ENCODE measurements at places on chromosomes 13 and 19.

- peak; percentile 75 for DNase-seq
Measured at GRCh38 chr19:56839652-56840450, 675 bp downstream of the PEG3 start.

DNA sequence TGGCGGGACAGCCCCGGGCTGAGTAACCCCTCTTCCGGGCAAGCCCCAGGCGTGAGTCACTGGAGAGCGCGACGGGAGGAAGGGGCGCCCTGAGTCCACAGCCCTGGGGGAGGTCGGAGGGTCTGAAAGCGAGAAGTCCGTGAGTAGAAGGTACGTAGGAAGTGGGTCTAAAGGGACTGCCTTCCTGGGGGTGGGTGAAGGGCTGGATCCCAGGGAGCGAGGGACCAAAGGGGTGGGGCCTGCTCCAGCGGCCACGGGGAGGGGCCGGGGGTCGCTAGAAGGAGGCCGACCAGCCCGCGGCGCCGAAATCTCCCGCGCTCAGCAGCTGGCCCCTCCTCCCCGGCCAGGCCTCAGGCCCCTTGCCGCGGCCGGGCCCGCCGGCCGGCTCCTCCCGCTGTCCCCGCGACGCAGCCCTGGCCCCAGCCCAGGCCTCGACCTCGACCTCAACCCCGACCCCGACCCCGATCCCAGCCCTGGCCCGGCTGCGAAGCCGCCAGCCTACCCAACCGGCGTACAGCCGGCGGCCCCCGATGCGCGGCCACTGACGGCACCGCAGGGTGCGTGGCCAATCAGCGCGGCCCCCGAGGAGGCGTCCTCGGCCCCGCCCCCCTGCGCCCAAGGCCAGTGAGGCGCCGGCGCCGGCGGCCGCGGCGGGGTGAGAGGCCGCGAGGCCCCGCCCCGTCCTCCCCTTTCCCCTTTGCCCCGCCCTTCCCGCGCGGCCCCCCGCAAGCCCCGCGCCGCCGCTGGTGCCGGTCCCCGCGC lies 22.6 kb downstream of the IPO5 start:
- DNase-seq = peak; percentile 88

DNA sequence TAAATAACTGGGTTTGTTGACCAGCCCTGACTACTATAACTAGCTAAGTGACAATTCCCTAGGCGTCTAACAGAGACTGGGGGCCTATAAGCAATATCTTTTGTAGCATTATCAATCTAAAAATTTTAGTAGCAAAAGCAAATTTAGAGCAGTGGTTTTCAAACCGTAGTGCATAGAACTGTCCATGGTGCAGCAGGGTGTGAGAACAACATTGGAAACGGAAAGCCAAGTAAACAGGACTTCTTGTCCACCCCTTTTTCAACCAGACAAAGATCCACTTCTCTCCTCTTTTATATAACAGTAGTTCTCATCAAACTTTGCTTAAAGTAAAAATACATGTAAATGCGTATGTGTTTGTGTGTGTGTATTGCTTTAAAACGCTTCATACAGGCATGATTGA lies 1099.1 kb upstream of the ATXN8OS start:
- DNase-seq = no peak

GRCh38 chr13:112818040-112818697 lies 128.3 kb downstream of the ATP11A start:
- DNase-seq = no peak

GRCh38 chr13:37144661-37145060 lies 39.2 kb upstream of the CSNK1A1L start:
- DNase-seq = no peak

GRCh38 chr13:20188667-20189553 lies 3.8 kb downstream of the GJB2 start:
- no peak for DNase-seq

GRCh38 chr13:51955281-51955771 lies 55.9 kb downstream of the ATP7B start:
- no peak for DNase-seq

DNA sequence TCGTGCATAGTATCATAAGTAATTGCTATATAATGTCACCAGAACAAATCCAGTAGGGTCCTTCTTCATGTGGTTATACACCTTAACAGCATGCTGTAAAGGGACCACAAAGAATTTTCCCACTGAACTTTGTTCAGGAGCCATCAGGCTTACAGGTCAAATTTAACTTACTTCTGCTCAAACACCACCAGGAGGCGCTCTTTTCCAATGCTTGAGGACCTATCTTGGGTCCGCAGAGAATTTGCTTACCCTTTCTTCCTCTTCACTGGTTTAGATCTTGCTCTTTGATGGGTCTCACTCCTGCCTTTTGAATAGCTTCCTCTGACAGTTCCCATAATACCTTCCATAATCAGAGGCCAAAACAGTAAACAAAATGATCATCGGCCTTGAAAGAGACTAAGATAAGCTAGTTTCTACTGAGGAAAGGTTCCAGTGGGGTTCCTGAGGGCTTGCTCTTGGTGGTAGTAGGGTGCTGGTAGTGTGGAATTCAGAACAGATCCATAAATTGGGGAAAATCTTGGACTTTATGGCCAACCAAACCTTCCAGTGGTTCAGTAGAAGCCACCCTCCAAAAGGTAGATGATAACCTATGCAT lies 37.4 kb downstream of the SCGB2B2 start:
- no peak for DNase-seq

DNA sequence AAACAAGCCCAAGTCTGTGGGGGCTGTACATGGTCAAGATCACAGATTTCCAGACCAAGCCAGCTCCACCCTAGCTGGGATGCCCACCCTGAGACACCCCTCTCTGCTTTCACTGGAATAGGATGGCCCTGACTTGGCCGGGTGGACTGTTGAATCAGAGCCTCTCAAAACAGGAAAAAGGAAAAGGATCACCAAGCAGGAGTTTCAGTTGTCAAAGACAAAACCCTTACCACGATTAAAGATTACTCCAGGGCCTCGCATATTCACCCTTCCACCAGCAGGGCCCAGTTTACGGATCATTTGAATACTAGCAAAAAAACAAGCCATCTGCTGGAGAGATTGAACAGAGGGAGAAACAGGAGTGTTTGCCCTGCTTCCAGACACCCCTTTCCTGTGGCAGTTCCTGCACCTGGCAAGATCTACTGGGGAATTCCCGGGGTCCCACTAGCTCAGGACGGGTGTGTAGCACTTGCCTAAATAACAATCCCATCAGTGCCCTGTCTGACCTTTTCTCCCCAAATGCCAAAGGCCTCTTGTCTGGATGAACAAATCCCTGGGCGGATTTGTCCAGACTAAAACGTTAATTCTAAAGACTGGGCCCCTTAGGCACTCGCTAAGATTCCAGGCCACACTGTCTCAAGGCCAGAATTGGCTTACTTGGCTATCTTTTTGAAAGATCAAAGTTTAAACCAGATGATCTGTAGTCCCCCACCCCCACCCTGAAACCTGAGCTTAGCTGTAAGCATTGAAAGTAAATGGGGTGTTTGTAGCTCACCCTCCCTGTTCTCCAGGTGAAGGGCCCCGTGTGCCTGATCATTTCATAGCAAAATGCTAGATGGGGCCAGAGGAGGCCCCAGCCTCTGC lies 38.4 kb downstream of the ACTN4 start:
- no peak for DNase-seq

- DNase-seq = no peak
Measured at GRCh38 chr13:41658057-41658661, 200.8 kb downstream of the RGCC start.

- no peak for DNase-seq
Measured at GRCh38 chr19:40278361-40279035, 6.6 kb downstream of the AKT2 start.

GRCh38 chr19:45762870-45763631 lies 6.0 kb downstream of the SIX5 start:
- DNase-seq = no peak

DNA sequence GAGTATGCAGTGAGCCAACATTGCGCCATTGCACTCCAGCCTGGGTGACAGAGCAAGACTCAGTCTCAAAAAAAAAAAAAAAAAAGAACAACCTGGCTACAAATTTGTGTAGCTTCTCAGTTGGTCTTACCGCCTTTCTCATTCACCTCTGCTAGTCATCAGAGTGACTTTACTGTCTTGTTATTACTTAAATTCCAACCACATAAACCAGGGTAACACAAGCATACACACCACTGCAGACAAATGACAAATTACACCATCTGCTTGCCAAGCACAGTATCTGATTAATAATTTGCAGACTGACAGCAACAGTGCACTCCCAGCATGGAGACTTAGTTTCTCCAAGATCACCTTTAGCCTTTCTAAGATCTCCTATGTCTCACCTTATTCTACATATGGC lies 11.0 kb downstream of the ZNF14 start:
- no peak for DNase-seq

GRCh38 chr19:46387713-46388130 lies 25.6 kb downstream of the CCDC8 start:
- DNase-seq = no peak

GRCh38 chr19:13640611-13641010 lies 123.7 kb upstream of the MRI1 start:
- no peak for DNase-seq

- no peak for DNase-seq
Measured at GRCh38 chr19:35812220-35813042, at the start of gene PRODH2. TSS of gene PRODH2 (minus strand) at chr19:35812845. CDS start at chr19:35812805, 40 bp downstream.

DNA sequence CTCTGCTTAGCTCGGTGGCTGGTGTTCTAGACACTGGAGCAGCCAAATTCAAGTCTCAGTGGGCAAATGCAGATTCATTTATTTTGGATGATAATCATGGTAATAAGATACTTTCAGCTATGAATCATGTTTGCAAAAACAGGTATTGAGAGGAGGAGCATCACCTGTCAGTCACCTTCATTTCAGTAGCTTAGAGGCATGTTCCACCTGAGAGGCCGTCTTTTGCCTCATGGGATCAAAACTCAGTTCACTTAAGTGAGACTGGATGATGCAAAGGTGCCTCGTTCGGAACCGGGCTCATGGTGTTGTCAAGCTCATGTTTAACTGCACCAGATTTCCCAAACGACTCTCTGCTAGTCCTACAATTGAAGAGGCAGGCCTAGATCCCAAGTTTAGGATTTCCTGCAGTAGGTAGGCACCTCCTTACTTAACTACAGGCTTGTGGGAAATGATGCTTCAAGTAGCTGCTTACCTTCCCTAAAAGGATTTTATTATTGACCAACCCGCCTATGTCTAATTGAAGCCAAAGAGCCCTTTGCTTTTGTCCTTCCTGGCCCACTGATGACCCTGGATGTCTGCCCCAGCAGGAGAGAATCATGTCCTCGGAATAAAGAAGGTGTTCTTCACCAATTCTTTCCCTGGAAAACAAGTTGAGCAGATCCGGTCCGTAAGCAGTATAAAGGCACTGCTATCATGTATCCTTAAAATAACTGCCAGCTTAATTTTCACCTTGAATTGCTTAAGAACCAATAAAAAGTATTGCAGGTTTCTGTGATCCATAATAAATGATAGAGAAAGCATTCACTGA lies 60.0 kb downstream of the ZAR1L start:
- no peak for DNase-seq

DNA sequence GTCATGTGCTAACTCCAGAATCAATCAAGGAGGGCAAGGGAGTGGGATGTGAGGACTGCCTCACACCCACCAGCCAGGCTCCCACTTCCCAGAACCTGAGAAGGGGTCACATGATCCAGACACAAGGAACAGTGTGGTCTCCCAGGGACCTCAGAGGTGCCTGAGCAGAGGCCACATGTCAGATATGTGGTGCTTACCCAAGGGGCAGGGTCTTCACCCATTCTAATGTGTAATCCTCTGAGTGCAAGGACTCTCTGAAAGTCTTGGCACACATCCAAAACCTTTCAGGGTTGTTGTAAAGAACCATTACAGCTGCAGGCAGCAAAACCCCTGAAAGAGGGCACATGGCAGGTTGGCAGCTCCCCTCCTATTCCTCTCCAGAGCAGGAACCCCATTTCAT lies 656.6 kb downstream of the UQCRFS1 start:
- no peak for DNase-seq

DNA sequence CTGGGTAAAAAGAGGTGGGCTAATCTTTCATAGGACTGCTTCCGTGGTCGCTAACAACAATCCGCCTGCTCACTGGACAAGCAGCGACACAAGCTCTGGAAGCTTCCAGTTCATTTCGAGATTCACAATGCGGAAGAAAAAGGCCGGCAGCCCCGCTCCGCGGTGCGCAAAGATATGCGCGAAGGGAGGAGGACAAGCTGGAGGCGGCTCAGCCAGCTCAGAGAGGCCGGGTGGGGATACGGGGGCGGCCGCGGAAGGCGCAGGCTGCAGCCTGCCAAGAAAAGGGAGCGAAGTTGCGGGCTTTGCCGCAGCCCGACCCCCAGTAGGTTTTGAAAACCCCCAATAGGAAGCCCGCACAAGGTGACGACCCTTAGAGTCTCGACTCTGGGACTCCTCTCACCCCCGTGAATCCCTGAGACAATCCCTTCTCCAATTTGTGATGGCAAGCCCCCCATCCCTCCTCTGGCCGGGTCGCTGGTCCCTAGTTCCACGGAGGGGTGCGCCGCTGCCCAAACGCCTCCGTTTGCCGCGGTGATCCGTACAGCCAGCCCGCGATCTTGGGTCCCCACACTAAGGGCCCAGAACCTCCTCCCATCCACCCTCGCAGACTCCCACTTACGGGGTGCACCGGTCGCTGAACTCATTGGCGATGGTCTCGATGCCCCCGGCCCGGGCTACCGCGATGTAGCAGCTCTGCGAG lies 697 bp downstream of the HSPH1 start:
- no peak for DNase-seq

DNA sequence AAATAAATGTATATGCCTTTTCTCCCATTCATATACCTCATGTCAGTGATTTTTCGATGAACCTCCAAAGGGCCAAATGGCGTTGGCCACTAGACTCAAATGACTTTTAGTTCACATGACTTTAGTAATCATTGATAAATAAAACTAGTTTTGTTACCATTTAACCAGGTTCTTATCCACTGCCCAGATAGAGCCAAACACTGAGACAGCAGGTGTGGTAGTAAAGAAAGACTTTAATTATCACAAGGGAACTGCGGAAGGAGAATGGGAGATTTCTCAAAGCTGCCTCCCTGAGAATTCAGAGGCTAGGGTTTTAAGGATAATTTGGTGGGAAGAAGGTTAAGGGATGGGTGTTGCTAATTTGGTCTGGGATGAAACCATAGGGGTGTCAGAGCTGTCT lies 19.4 kb upstream of the KBTBD6 start:
- no peak for DNase-seq

DNA sequence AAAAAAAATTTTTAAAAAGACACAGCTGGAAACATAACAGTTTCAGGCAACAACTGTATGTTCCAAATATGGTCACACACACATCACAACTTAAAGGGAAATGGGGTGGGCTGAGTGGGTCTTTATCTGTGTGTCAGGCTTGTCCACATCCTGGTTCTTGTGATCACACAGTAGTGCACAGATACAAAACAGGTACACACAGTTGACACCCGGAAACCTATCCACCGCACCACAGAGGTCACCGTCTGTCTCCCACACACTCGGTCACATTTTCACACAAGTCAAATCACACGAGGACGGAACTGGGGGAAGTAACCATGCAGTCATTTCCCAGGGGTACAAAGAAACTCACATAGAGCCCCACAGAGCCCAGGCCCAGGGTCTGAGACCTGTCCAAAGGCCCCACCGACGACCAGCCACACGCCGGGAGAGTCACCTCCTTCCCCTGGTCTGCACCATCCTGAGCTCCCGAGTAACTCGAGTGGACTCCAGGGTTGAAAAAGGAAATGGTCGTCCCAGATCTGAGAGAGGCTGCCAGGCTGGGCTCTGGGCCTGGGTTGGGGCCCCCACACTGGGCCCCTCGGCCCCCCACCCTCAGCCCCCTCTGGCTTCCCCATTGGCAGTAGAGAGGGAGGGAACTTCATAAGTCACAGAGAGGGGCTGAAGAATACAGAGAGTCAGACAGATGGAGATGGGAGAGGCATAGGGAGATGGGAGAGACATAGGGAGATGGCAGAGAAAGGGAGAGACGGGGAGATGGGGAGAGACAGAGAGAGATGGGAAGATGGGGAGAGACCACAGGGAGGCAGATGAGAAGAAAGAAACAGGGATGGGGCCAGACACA lies 1.3 kb upstream of the PPAN start:
- no peak for DNase-seq

GRCh38 chr19:6219586-6220290 lies 60.0 kb downstream of the MLLT1 start:
- peak; percentile 43 for DNase-seq

Data from RWPE2 (cell line).